Activated CD8-positive, alpha-beta T cell treated with anti-CD3 and anti-CD28 coated beads, Interleukin-2, amount 10 ng/mL, durations not matched to agents 7 days and 5 days (primary cell): ENCODE measurements at places on chromosomes 3 and 15. TPM values are rescaled to one million over a fixed set of nuclear protein-coding genes. Genes with fewer than 3 reads are reported as not detected.

The FOXL2 gene
- total RNA-seq: not detected

DNA sequence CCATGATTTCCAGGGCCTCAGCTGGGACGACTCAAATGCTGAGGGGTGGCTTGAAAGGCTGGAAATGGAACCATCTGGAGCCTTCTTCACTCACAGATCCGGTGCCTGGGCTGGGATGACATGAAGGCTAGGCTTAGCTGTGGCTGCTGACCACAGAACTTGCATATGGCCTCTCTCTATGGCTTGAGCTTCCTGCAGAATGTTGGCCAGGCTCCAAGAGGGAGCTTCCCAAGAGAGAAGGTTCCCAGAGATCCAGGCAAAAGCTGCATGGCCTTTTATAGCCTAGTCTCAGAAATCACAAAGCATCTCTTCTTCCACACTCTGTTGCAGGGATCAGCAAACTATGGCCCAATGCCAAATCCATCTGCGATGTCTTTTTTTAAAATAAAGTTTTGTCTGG lies 44.8 kb downstream of the GATM start:
- no peak for DNase-seq
- no peak overlapping the region for H3K4me3 ChIP-seq
- no peak overlapping the region for H3K27ac ChIP-seq
- no peaks in the 10 kb centered on the region for H3K36me3 ChIP-seq
- peaks cover 8% of the 10 kb centered on the region for H3K27me3 ChIP-seq

- no peaks in the 10 kb centered on the region for H3K27me3 ChIP-seq
- no peaks in the 10 kb centered on the region for H3K4me1 ChIP-seq
- H3K4me3 ChIP-seq: no peak overlapping the region
- H3K36me3 ChIP-seq: no peaks in the 10 kb centered on the region
- DNase-seq: no peak
Observed at GRCh38 chr3:115974940-115975339, 351.6 kb downstream of the GAP43 start.

DNA sequence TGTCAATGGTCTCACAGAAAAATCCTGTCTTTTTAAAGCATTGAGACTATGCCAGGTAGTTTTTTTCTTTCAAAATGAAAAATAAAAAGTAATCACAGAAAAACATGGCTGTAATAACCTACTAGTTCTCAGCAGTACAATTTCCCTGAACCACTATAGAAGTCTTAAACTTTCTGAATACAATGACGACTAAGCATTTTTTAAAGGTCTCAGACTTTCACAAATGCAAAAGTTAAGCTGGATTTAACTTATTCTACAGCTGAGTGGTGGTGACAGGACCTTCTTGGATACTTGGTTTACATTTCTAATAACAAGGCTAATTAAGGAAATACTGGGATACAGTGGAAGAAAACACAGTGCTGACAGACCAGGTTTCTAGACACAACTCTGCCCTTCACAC lies 81.8 kb downstream of the CBLB start:
- peaks cover 53% of the 10 kb centered on the region for H3K4me1 ChIP-seq
- H3K27me3 ChIP-seq: no peaks in the 10 kb centered on the region
- DNase-seq: no peak
- H3K27ac ChIP-seq: no peak overlapping the region
- H3K36me3 ChIP-seq: peaks cover 60% of the 10 kb centered on the region
